T-cell (primary cell): ENCODE measurements at places on chromosomes 3 and 15.

DNA sequence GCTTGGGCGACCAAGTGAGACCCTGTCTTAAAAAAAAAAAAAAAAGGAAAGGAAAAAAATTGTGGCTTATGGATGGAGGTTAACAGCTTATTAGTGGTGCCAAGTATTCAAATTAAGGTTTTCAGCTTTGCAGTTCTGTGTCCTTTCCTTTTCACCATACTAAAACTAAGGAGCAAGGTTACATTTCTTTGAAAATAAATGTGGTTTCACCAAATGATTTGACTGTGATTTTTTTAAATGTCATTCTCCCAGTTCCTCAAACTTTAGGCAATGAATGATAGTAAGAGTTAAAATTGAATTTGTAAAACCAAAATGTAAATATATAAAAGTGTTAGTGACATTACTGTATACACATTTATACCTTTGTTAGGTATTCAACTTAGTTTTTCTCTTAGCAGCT, 9.6 kb downstream of the CHRNA5 start:
- DNase-seq = no peak

GRCh38 chr3:109532257-109533216, 195.2 kb upstream of the DPPA4 start:
- DNase-seq = peak; percentile 16

- DNase-seq = no peak
Measured at GRCh38 chr3:179967622-179968021, 69.1 kb downstream of the PEX5L start.

DNA sequence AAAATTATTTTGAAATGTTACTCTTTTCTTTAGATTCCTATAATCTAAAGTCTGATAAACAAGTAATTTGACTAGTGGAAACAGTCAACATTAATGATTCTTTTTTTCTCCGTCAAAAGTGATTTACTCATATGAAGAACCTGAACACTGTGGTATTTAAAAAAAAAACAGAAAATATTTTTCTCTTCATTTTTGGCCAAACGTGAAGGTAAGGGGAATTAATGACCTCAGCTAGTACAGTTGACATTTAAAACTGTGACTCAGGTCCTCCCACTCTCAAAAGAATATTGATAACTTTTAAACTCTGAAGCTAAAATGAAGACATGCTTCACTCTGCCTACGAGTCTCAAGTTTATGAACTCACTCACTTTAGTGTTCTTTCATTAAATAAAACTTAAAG, 34.5 kb downstream of the TIGIT start:
- no peak for DNase-seq

DNA sequence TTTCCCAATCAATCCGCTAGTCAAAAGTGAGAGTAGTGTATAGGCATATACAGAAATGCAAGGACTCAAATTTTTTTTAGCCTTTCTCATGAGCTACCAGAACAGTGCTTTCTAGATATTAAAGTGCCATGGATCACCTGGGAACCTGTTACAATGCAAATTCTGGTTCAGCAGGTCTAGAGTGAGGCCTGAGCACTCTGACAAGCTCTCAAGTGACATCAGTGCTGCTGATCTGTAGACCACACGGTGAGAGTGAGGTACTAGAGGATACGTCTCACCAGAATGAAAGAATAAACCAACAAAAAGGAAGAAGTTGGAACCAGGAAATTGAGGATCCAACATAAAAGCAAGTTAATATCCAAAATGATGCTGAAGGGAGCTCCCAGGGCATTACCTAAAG, 16.0 kb upstream of the PLA2G4D start:
- no peak for DNase-seq

DNA sequence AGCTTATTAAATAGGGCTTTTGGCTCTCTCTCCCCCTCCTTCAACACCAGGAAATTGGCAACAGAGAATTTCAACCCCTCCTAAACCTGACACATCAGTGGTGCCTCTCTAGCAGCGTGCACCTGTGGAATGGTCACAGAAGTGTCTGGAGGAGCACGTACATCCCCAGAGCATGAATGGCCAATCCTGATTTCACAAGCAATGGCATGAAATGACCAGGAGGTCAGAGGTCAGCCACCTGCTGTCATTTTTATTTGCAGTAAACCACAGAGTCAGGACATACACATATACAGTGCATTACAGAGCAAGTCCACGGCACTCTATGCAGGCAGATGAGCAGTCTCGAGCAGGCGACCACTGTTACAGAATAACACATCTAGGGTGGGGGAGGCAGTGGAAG, 25.1 kb upstream of the ETV5 start:
- no peak for DNase-seq

DNA sequence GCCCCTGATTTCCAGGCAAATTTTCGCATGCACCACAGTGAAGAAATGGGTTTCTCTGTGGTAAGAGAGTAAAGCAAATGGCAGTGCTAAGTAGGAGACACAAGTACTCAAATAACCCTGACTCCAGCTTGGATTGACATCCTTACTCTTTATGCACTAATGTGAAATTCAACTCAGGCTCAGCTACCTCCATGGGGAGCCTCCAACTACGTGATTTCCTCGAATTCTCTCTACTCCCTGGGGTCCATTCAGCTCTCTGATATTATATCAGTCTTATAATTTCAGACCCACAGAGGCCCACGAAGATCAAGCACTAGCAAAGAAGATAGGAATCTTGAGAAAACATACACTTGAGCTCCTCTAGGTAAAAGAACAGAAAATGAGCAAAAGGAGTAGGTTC, 407.6 kb upstream of the CCDC54 start:
- DNase-seq = no peak

DNA sequence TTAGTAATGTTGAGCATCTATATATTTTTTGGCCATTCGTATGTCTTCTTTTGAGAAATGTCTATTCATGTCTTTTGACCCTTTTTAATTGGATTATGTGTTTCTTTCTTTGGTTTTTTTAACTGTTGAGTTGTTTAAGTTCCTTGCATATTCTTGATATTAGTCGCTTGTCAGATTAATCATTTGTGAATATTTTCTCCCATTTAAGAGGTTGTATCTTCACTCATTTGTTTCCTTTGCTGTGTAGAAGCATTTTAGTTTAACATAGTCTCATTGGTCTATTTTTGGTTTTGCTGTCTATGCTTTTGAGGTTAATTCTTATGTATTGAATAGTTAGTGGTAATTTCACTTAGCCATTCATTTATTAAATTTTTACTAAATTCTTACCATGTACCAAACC, 283.8 kb downstream of the ZPLD1 start:
- no peak for DNase-seq

DNA sequence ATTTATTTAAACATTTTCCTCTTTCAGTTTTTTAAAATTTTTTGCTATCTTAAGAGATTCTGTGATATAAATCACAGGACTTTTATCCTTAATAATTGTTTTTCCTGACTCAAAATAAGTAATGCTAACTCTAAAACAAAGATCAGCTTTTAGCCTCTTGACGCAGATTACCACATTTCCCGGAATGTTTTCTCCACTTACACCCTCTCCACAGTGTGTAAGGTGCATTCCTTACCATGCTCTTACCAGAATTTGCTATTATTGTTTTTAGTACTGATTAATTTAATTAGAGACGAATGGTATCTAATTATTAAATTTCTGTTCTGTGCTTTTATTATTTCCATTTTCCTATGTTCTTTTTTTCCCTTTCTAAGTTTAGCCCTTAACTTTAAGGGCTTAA, 34.8 kb downstream of the GUCA1C start:
- no peak for DNase-seq

DNA sequence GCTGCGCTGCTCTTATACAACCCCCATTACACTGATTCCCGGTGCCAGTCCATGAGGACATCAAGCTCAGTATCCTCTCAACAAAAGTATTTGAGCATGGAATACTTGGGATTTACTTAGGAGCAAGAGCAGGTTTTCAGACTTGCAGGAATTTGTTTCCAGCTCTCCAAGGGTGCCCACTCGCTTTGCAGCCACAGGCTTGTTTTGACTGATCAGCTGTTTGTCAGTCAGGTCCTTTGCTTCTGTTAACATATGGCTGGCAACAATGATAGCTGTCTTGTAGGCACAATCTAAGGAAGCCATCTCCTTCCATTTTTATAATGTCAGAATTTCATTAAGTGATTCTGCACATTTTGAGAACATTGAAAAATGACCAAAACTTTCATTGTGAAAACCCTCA, 38.2 kb upstream of the MCF2L2 start:
- DNase-seq = no peak

DNA sequence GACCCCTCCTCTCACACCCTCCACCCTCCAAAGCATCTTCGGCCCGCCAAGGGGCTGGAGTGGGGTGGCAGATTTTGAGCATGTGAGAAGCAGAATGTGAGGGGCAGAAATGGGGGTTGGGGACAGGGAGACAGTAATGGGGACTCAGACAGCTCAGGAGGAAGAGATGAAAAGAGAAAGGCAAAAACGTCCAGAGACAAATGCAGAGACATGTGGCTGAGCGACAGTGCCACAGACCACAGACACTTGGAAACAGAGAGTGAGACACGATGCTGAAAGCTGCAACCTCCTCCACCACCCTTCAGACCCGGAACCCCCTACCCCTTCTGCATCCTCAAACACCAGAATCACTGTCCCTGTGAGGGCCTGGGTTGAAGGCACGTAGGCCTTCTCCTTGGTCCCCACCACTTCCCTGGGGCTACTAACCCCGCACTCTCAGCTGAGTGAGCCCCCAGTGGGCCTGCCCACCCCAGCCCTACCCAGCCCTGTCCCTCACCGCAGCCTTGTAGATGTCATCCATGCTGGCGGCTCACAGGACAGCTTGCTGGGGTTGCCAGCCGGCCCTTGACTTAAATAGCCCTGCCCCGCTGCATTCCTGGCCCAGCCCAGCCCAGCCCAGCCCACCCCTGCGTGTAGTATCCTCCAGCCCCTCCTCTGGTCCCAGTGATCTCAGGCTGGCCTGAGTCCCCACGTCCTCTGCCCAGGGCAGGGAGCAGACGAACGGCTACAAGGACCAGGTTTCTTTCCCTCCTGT, at the start of gene TNNC1:
TSS of gene TNNC1 (minus strand) at position 546 of the 754 bp plus-strand sequence. CDS start at position 520, 26 bp downstream.
- no peak for DNase-seq

- no peak for DNase-seq
Measured at GRCh38 chr15:66573348-66573718, 7.5 kb upstream of the LCTL start.

GRCh38 chr3:3648988-3649679, 150.1 kb upstream of the LRRN1 start:
- DNase-seq = no peak

DNA sequence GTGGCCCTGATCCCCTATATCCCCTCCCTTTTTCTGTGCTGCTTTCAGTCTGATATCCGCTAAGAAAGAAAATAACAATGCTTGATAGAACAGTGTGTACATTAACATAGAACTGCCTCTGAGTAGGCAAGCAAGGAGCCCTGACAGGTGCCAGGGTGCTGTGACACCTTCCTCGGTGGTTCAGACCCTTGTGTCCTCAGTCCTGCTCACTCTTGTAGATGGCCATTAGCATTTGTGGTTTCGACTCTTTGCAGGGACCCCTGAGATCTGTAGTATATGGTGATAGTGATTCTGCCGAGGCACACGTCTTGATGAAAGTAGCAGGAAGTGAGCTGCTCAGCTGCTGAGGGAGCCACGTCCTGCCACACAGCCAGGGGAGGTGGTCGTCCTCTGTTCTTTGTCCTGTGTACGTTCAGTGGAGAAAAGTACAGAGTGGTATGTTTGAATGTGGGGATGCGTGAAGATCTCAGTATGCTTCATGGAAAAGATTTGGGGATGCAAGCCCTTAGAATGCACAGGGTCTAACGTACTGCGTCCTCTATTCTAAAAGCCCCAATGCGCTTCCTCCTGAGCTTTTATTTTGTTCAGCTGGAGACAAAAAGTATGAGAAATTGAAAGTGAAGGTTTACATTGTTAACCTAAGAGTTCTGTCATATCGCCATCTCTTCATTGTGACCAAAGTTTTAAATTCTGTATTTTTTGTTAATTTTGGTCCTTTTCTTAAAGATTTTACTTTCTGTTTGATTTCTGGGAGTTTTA, 35.4 kb downstream of the PXYLP1 start:
- peak; percentile 39 for DNase-seq

GRCh38 chr15:65791335-65792137, 557 bp downstream of the DENND4A start:
- peak; percentile 36 for DNase-seq

DNA sequence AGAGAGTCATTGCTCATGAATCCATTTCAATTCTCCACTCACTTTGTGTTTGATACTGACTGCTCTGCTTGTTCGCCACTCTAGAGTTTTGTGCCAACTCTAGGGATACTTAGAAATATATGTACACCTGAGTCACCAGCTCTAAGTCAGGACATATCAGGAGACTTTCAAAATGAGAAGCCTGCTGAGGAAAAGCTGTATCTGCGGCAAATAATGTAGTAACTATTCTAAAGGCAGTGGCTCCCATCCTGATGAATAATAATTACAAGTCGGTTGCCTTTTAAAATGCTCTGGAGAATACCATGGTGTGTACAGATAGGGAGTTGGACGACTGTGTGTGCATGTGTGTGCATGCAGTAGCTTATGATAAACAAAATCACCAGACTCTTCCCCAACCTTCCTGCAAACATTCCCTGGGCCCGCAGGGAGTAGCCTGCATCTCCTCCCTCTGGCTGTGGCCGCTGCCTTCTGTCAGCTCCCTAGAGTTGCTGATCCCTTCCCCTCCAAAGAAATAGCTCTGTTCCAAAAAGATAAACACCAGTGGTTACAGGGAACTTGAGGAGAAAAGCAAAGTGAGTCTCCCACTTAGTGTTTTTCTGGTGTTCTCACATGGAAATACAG, 346.3 kb upstream of the UMPS start:
- no peak for DNase-seq

GRCh38 chr3:115537669-115538068, 85.6 kb upstream of the GAP43 start:
- no peak for DNase-seq

DNA sequence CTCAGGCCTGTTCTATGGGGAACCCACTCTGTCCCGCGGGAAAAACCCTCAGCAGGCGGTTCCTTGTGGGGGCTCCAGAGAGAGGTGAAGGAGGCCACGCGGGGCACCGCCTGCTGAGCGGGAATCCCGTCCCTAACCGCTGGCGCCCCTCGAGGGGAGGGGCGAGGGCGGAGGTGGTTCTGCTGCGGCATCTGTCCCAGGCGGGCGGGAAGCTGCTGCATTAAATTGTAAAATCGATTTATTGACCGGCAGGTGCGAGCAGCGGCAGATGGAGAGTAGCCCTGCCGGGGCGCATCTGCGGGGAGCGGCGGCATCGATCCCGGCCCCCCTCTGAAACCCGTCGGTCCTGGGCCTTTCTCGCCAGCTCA, 3.7 kb upstream of the DLL4 start:
- DNase-seq = no peak

- no peak for DNase-seq
Measured at GRCh38 chr3:146747928-146748327, 142.8 kb upstream of the PLSCR5 start.

- no peak for DNase-seq
Measured at GRCh38 chr3:145698250-145698649, 462.7 kb downstream of the PLOD2 start.
